CD4-positive, CD25-positive, alpha-beta regulatory T cell (primary cell): ENCODE measurements at places on chromosomes 5 and 9. TPM values are rescaled to one million over a fixed set of nuclear protein-coding genes. Genes with fewer than 3 reads are reported as not detected.

Gene MZB1
- 0.47 TPM for polyA plus RNA-seq

Gene PCDHGB1
- not detected for polyA plus RNA-seq

Gene CCDC107
- polyA plus RNA-seq = 68.9 TPM

Gene RECK
- polyA plus RNA-seq = 6.1 TPM

- no peaks in the 10 kb centered on the region for H3K27me3 ChIP-seq
- no peak overlapping the region for H3K27ac ChIP-seq
- H3K4me1 ChIP-seq = peaks cover 10% of the 10 kb centered on the region
Observed at GRCh38 chr9:3473405-3473804, 52.4 kb downstream of the RFX3 start.

DNA sequence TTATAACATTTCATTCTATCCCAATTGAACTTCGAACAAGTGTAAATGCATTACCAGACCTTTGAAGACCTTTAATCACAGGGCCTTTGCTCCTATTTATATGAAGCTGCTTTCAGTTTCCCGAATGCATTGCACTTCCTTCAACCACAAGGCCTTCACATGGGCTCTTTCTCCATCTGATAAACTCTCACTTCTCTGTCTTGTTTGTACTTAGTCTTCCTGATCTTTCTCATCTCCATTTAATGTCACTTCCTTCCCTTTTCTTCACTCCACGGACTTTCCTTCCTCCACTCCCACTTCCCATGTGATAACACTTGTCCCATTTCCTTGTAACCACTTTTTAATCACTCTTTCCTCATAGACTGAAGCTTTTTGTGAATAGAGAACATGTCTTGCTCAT lies 74.3 kb upstream of the TNC start:
- H3K27ac ChIP-seq = no peak overlapping the region
- no peaks in the 10 kb centered on the region for H3K36me3 ChIP-seq
- no peaks in the 10 kb centered on the region for H3K4me1 ChIP-seq
- peaks cover 6% of the 10 kb centered on the region for H3K27me3 ChIP-seq
- no peak for DNase-seq

GRCh38 chr5:72648480-72648879 lies 141.3 kb upstream of the ZNF366 start:
- no peak overlapping the region for H3K4me3 ChIP-seq
- no peaks in the 10 kb centered on the region for H3K4me1 ChIP-seq
- no peaks in the 10 kb centered on the region for H3K27me3 ChIP-seq
- no peak for DNase-seq

- H3K36me3 ChIP-seq = no peaks in the 10 kb centered on the region
- no peaks in the 10 kb centered on the region for H3K27me3 ChIP-seq
- no peaks in the 10 kb centered on the region for H3K4me1 ChIP-seq
- DNase-seq = no peak
- no peak overlapping the region for H3K27ac ChIP-seq
Observed at GRCh38 chr5:147418613-147419012, 91.3 kb downstream of the DPYSL3 start.

GRCh38 chr5:87101321-87101720 lies 166.4 kb upstream of the RASA1 start:
- H3K27ac ChIP-seq = no peak overlapping the region
- no peaks in the 10 kb centered on the region for H3K4me1 ChIP-seq
- H3K36me3 ChIP-seq = no peaks in the 10 kb centered on the region
- H3K27me3 ChIP-seq = no peaks in the 10 kb centered on the region

DNA sequence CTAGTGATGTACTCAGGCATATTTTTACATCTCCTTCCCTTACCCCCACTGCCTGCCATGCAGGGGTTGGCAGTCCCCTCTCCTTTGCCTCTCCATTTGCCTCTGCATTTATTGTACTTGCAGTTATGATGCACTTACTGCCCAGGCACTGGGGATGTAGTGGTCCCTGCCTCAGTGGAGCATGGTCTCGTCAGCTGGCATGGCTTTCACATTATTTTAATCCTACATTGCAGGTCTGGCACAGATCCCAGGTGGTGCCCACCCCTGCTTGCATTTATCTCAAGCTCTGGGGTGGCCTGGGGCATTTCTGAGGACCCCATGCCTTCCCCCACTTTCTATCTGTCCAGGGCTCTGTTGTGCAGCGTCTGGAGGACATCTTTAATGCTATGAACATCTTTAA lies 23.2 kb upstream of the PITX1 start:
- DNase-seq = no peak
- no peak overlapping the region for H3K4me3 ChIP-seq
- H3K27ac ChIP-seq = no peak overlapping the region

DNA sequence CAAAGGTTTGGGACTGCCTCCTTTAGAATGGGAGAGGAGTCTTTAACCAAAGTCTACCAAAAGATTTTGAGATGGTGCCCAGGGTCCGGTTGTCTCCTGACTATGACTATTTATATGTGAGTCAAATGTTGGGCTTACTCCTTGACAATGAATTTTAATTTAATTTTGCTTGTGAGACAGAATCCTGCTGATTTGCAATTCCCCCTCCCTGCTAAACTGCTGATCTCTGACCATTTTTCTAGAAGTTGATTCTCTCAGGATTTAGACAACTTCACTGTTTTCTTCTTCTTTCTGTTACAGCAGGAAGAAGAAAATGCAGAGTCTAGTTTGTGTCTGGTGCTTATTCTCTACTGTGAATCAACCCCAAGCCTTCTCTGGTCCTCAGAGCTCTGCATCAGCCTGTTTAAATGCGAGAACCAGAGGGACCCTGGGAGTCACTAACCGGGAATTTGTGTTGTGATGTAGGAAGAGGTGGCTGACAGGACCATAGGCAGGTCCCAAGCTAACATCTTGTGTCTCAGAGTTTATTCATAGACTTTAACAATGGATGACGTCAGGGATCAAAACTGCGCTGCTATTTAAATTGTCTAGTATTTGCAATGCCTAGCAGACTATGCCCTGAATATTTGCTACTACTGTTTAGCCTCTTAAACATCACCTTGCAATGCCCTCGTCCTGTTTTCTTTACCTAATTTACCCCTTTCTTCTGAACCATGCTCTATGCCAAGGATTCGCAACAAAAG lies 124.0 kb upstream of the TAF11L2 start:
- no peaks in the 10 kb centered on the region for H3K27me3 ChIP-seq
- H3K27ac ChIP-seq = no peak overlapping the region
- no peaks in the 10 kb centered on the region for H3K4me1 ChIP-seq

GRCh38 chr5:102998224-102998623 lies 121.7 kb downstream of the GIN1 start:
- no peaks in the 10 kb centered on the region for H3K36me3 ChIP-seq
- H3K4me3 ChIP-seq = no peak overlapping the region
- no peak overlapping the region for H3K27ac ChIP-seq
- no peaks in the 10 kb centered on the region for H3K27me3 ChIP-seq
- no peak for DNase-seq

DNA sequence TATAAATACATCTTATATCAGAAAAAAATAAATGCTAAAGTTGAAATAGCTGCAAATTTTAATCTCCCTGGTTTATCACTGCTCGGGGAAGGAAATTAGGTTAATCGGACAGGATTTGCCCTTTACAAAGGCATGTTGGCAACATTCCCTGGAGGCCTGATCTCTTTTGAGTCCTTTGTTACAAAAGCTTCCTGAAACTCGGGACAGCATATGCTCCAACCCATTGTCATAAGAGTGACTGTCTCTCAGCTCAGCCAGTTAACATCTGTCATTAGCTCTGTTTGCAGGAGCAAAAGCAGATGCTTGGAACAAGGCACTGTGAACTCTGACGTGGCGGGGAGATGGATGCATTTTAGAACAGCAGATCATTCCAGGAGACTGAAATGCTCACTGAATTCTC lies 80.6 kb downstream of the MYO10 start:
- H3K36me3 ChIP-seq = no peaks in the 10 kb centered on the region
- no peak for DNase-seq
- no peaks in the 10 kb centered on the region for H3K4me1 ChIP-seq
- H3K4me3 ChIP-seq = no peak overlapping the region

DNA sequence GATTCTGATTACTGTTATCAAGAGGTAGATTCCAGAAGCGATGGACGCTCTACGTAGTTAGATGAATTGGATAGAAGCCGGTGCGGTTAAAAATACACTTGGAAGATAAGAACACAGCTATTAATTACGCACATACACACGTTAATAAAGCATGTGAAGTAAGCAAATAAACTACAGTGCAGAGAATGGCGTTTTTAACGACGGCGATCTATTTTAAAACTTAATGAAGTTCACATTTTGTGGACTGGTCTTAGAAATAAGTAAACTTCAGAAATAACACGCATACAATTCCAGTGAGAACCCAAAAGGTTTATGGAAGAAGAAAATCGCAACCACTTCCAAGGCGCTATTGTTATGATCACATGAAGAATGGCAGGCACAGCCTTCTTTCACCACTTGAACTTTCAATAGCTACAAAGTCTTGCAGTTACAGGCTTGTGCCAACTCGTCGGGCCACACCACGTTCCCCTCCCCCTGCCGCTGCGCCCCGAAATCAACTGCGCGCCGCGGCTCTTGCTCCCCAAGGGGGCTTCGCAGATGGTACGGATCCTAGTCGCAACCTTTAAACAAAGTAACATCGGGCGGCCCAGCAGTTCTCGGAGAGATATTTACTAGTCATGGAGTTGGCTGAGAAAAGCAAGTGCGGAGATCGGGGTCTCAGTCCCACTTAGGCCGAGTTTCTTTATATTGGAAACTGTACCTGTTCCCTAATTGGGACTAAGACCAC lies 866 bp upstream of the SEMA6A start:
- DNase-seq = no peak
- peaks cover 11% of the 10 kb centered on the region for H3K27me3 ChIP-seq
- H3K27ac ChIP-seq = no peak overlapping the region
- peaks cover 20% of the 10 kb centered on the region for H3K4me1 ChIP-seq
- H3K4me3 ChIP-seq = no peak overlapping the region
- H3K36me3 ChIP-seq = no peaks in the 10 kb centered on the region

DNA sequence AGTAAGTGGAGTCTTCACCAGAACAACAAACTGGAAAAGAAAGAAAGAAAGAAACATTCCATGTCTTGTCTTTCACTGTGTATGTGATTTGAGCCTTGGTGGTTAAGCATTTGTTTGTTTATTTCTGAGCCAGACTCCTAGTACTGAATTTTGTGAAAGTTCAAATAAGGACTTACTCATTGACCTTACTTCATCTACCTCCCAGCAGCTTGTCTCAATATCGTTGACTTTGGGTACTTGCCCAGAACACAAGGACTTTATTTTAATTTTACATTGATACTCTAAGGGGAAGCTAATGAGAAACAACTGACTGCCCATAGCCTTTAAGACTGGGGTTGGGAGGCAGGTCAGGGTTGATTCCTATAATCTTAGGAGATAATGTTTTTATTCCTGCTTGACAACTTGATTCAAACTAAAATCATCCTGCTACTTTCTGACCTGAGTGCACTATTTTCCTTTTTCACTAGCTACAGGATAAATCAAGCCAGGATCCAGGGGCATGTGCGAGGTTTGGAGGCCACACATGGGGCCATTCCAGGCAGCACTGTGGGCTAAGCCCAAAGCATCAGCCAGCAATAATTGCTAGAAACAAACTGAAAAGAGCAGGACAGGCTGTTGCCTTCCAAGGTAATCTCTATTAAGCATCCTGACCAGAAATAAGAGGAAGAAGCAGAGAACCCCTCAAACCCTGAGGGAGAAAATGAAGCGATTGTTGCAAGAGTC lies 138.9 kb upstream of the RUSC2 start:
- H3K36me3 ChIP-seq = no peaks in the 10 kb centered on the region
- H3K27me3 ChIP-seq = no peaks in the 10 kb centered on the region
- H3K4me1 ChIP-seq = no peaks in the 10 kb centered on the region

DNA sequence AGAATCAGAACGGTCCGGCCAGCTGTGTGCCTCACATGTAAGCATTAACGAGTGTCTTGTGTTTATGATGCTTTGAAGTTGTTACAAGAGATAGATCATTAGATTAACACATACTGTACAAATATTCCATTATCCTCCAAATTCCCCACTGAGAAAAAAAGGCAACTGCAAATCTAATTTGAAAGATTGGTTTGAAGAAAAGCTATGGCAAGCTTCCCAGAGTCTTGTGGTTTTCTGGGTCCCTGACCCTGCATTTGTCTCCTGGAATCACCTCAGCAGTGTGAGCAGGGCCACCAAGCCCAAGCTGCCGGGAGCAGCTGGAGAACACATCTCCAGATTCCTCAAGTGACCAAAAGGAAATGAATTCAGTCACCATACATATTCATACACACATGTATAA lies 36.9 kb upstream of the ADAMTS16 start:
- DNase-seq = no peak
- no peaks in the 10 kb centered on the region for H3K27me3 ChIP-seq
- no peaks in the 10 kb centered on the region for H3K4me1 ChIP-seq
- H3K27ac ChIP-seq = no peak overlapping the region
- no peak overlapping the region for H3K4me3 ChIP-seq
